Epithelial cell of proximal tubule (primary cell): ENCODE measurements at places on chromosomes 16 and 17. TPM values are rescaled to one million over a fixed set of nuclear protein-coding genes. Genes with fewer than 3 reads are reported as not detected.

The MGAT5B gene
- 1.7 and 7.5 TPM in 2 replicates for total RNA-seq

The ACSM2A gene
- 0.12 TPM in 1 of 2 replicates, not detected in the other for total RNA-seq

The ST6GALNAC2 gene
- total RNA-seq, result 1.4 and 2.9 TPM in 2 replicates

The HSD11B2 gene
- 1.2 and 2.2 TPM in 2 replicates for total RNA-seq

The CHRNE gene
- 1.0 TPM in 1 of 2 replicates, not detected in the other for total RNA-seq

The SDK2 gene
- total RNA-seq, result 0.07 and 0.12 TPM in 2 replicates

The HSD17B1 gene
- 0.75 and 0.94 TPM in 2 replicates for total RNA-seq

The TP53TG3B gene
- not detected in 2 replicates for total RNA-seq

The CALB2 gene
- 0.12 and 5.6 TPM in 2 replicates for total RNA-seq

The SYNGR3 gene
- total RNA-seq, result 8.5 and 22.0 TPM in 2 replicates

The KRT31 gene
- total RNA-seq, result not detected in 2 replicates

The P2RX5 gene
- total RNA-seq, result 2.3 and 4.8 TPM in 2 replicates
